Stimulated activated CD4-positive, alpha-beta T cell treated with anti-CD3 and anti-CD28 coated beads, Interleukin-1b, Interleukin-23, amount 100 ng/mL, for 1 hour (primary cell): ENCODE measurements at places on chromosomes 2 and 18.

GRCh38 chr18:8381821-8382459, 227.3 kb upstream of the RAB12 start:
- DNase-seq, result no peak

DNA sequence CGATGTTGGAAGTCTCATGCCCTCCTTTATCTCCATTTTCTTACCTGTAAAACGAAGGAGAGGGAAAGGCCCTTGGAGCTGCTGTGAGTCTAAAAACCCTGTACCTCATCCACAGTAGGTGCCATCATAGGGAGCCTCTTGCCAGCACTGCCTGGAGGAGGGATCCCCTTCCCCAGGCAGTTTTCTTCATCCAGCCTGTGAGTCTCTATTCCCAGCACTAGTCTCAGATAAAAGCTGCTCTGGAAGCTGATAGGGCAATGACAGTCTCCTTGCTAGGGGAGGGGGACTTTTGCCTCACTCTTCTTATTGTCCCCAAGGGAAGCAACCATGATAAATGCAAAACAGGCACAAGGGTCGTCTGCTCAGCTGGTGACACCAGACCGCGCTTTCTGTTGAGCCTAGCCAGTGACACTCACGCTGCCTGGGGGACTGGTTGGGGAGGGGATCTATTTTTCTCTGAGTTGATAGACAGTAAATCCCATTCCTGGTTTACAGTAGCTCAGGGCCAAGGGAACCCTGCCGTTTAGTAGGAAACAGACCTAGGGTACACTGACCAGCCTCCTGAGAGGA, 139.5 kb upstream of the NABP1 start:
- DNase-seq, result no peak

DNA sequence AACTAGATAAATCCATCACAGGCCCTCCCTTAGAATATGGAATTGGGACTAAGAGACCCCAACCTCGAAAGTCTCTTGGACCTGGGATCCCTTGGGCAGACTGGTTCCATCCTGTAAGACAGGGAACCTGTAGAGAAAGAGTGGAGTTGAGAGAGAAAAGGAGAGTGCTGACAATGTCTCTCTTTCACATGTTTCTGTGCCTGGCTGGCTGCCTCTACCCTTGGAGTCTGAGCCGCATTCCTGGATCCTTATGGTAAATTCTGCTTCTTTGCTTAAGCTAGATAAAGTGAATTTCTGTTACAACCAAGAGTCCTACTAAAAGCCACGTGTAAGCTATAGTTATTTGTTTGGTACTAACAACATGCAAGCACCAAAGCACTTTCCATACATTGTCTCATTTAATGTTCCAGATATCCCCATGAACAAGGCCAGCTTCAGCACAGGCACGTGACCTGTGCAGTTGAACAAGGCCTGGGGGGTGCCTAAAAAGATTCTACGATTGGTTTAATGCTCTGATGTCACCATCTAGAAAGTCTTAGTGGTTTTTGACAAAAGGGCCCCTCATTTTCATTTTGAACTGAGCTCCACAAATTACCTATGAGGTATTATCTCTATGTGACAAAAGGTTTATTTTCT, 2.1 kb upstream of the PUM2 start:
- no peak for DNase-seq

- DNase-seq, result no peak
Measured at GRCh38 chr2:54239427-54239826, 16.6 kb downstream of the TSPYL6 start.

DNA sequence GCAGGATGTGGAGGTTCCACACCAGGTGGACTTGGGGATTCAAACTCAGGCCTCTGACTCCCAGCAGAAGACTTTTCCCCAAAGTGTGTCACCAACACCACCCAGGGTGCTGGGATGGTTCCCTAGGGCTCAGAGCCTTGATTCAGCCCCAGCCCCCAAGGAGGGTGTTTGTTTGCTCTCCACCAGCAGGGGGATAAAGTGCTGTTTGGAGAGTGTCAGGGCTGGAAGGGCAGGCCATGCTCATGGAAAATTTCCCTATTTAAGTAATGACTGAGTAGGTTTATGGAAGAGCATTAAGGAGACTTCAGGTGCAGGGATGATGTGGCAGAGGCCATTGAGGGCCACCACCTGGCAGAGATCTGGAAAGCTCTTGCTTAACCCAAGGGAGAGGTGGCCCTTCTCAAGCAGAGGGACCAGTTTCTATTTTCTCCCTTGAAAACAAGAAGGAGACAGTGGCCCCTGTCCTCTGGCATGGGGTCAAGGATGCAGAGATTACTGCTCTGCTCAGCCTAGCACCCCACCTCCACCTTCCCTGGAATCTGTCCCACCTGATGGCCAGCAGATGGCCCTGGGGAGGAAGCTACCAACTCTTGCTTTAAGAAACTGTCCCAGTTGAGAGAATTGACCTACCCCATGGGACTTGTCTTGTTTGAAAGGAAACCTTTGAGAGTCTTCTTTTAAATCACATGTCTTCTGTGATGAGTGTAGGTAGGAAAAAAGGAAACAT, 122.1 kb downstream of the ACOXL start:
- DNase-seq, result no peak

GRCh38 chr2:873651-874580, 76.7 kb upstream of the SNTG2 start:
- DNase-seq, result no peak

DNA sequence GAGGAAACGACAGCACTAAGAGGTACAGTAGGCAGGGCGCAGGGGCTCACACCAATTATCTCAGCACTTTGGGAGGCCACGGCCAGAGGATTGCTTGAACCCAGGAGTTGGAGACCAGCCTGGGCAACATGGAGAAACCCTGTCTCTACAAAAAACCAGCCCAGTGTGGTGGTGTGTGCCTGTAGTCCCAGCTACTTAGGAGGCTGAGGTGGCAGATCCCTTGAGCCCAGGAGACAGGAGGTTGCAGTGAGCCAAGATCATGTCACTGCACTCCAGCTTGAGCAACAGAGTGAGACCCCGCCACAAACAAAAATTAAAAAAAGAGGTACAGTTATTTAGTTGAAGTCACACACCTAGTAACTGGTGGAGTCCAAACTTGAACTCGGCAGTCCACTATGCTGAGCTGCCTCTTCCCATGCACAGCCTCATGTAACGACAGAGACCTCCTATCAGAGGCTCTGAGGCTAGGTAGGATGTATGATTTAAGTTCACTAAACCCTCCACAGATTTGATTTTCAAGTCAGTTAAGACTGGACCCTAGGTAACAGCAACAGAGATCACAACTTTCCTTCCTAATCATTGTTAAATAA, 8.7 kb downstream of the STK17B start:
- DNase-seq, result no peak
